ENCODE measurements at places on chromosomes 2 and 18. TPM values are rescaled to one million over a fixed set of nuclear protein-coding genes. Genes with fewer than 3 reads are reported as not detected.

PAIP2B gene
- total RNA-seq = 42.0 TPM

FSHR gene
- not detected for total RNA-seq

SNORC gene
- 0.56 TPM for total RNA-seq

TCF7L1 gene
- total RNA-seq = 9.8 TPM

LRRC30 gene
- 1.4 TPM for total RNA-seq

PLCD4 gene
- total RNA-seq = 20.3 TPM

KATNAL2 gene
- total RNA-seq = 0.30 TPM

GYPC gene
- total RNA-seq = 92.7 TPM

TUBA4B gene
- total RNA-seq = not detected

MYO7B gene
- total RNA-seq = 0.54 TPM

CDH20 gene
- 5.2 TPM for total RNA-seq

NT5DC4 gene
- not detected for total RNA-seq

ANKRD39 gene
- 63.0 TPM for total RNA-seq

MAPRE3 gene
- 148 TPM for total RNA-seq

TUBB8B gene
- not detected for total RNA-seq

PLA2R1 gene
- 0.97 TPM for total RNA-seq

RNF144A gene
- 8.2 TPM for total RNA-seq

CHN1 gene
- total RNA-seq = 2.3 TPM

TFPI gene
- 48.2 TPM for total RNA-seq

OSGEPL1 gene
- total RNA-seq = 4.7 TPM

FAM228A gene
- total RNA-seq = 0.69 TPM

EIF2AK3 gene
- 9.6 TPM for total RNA-seq
